Kidney capillary endothelial cell (primary cell): ENCODE measurements at places on chromosomes 5 and 9.
A peak's percentile ranks its signal among the peaks of the same experiment; 100 is the strongest.

GRCh38 chr9:69421908-69422801 is 97.1 kb downstream of the ENTREP1 start:
- DNase-seq = peak; percentile 68

GRCh38 chr9:115400796-115401195 is 282.8 kb upstream of the TNC start:
- no peak for DNase-seq

GRCh38 chr9:92654481-92655301 is 15.2 kb downstream of the IPPK start:
- DNase-seq = no peak

DNA sequence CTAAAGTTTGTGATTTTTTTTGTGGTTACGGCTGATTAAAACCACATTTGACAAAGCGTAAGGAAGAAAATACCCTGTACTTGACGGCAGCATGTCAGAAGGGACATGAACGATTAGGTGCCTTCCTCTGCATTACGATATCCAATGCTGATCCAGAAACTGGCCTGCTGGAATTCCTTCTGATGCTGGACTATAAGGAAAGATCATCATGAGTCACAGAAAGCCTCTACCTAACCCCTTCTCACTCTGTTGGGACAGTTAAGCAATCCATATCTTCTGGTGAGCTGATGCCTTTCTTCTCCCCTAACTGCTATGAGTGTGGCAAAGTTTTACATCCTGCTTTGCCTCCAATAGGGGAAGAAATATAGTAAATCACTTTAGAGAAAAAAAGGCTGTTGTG is 78.4 kb upstream of the PAPPA start:
- DNase-seq = no peak

- no peak for DNase-seq
Observed at GRCh38 chr5:87524217-87524616, 111.5 kb upstream of the CCNH start.

DNA sequence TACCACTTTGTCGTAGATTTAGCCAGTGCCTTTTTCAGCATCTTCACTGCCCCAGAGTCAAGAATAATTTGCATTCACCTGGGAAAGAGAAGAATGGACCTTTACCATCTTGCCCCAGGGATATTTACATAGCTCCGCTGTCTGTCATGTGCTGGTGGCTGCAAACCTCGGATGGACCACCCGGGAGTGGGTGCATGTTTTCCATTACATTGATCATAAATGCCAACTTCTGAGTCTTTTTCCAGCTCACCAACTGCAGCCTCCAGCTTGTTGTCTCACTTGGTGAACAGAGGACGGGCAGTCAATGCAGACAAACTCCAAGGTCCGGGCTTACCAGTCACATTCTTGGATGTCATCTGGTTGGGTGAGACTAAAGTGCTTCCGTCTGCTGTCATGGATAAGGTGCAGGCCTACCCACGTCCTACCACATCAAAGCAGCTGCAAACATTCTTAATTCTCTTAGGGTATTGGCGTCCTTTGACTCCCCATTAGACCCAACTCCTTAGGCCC is 155.8 kb upstream of the APC start:
- DNase-seq = no peak

DNA sequence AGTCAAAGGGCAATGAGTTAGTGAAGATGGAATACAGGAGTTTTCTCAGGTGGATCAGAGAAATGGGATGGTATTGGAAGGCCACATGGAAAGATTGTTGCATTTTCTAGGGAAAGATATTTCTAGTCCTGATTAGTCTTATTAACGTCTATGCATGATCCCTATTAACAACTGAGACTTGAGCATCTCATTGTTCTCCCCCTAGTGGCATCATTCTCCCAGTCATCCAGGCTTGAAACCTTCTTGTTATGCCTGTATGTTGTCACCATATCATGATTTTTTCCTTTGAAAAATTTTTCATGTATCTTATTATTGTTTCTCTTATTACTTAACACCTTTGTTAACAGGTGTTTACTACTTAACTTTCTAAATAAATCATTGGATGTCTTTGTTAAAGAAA is 34.4 kb downstream of the KIF2A start:
- peak; percentile 29 for DNase-seq

GRCh38 chr5:54442271-54442670 is 13.2 kb upstream of the HSPB3 start:
- no peak for DNase-seq

DNA sequence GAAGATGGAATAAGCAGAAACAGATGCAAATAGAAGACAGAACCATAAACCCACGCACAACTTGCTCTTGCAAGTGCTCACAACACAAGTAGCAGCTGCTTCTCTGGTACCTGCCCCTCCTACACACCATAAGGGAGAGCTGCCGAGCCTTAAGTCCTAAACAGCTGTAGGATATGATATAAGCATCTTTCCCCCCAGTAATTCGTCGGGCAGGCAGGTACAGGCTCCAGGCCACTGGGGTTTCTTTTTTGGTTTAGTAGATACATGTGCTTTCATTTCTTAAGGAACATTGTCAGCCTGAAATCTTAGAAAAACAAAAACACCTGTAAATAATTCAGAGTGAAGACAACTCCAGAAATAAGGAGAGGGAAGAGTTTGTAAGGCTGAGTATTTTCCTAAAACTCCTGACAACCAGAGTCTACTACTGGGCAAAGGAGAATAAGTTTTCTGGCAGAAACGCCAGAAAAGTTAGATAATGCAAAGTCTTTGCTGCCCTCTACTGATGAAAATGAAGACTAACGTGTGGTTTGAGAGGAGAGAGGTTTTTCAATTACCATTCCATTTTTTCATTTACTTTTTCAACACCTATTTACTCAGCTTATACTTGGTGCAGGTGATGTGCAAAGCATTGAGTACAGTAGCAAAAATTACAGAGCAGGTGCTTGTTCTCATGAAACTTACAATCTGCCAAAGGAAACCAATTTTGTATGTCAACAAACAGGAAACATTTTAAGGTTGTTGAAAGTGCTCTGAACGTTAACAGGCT is 20.1 kb upstream of the TCERG1 start:
- peak; percentile 62 for DNase-seq

DNA sequence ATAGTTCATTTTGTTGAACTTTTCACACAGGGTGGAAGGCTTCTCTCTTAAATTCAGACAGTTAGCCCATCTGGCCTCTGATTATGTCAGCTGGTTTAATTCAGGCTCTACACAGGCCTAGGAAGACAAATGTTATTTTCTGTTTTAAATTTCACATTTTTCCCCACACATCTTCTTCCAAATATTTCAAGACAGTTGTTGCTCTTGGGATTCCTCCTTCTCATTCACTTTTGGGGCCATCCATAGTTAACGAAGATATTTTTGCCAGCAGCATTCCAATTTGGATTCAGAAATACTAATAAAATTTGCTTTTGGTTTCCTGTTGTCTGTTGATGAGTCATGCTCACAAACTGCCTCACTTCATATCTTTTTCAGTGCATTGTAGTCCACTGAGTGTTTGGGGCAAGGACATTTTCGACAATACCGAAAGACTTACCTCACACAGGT is 475.4 kb downstream of the DMAC1 start:
- DNase-seq = no peak

DNA sequence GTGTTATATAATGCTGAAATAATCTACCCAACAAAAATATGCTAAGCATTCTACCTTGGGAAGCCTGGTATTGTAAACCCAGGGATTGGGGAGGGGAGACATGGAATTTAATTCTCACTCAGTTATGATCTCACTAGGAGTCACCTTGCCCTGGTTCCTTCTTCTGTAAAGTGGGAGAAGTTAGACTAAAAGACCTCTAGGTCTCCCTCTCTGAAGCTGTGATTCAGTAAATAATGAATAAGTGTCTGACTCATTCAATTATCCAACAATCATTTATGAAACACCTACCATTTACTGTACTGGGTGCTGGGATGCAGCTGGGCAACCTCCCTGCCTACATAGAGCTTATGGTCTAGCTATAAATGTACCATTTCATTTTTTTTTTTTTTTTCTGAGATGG is 20.2 kb upstream of the SPARC start:
- no peak for DNase-seq

GRCh38 chr5:5404381-5404780 is 18.1 kb upstream of the ICE1 start:
- DNase-seq = no peak

GRCh38 chr9:79080536-79080935 is 491.2 kb upstream of the TLE4 start:
- no peak for DNase-seq

DNA sequence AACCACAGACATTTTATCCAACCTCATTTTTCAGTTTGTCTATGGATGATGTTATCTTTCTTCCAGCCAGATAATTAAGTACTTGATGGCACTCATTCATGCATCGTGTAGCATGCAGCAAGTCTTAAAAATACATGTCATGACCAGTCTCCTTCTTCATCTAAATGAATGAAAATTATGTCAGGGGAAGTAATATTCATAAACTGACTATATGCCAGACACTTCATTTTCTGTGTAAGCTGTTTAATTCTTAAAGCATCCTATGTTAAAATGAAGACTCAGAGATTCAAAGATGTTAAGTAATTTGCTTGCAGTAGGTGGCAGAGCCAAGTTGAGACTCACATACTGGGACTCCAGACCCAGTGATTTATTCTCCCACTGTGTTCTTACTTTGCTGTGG is 181.7 kb upstream of the CD180 start:
- DNase-seq = no peak

DNA sequence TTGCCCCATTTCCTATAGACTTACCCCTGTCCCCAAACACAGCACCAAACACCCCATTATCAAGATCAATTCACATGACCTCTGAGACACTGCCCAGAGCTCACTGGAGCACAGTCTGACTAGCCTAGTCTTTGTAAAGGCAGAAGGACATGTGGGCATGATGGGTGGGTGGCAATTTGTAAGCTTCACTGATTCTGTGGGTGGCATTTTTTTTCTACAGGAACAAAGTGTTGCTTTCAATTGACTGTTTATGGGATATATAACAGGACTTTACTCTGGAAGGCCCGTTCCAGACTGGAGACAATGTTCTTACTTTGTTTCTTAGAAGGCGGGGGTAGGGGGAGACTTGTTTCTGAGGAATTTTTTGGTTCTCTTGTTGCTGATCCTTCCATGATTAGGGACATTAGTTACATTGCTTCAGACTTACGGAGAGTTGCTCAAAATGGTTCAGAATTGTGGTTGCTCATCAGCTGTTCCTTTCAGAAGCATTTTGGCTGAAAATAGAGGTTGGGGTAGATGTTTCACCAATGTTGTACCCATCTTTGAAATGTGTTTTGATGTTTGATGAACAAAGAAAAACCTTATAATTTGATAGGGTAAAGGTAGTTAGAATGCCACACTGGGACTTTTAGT is 20.2 kb downstream of the NNT start:
- DNase-seq = no peak

- no peak for DNase-seq
Observed at GRCh38 chr9:130781569-130781968, 53.5 kb upstream of the ABL1 start.

- DNase-seq = no peak
Observed at GRCh38 chr5:36593867-36594266, 12.5 kb upstream of the SLC1A3 start.

DNA sequence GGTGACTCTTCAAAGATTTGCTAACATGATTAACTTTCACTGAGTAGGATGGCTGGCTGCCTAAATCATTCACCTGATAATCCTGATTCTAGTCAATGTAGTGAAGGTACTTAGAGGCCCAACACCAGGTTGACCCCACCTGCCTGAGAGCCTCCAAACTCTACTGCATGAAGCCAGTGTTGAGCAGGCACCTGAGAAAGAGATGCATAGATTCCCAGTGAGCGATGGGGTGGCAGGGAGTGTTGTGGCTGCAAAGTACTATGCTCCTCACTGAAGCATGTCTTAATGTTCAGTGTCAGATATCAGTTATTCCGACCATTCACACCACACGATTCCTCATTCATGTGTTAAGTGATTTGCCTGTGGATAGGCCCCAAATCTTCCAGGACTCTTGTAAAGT is 804.4 kb downstream of the TLE4 start:
- no peak for DNase-seq

- no peak for DNase-seq
Observed at GRCh38 chr9:88342246-88342645, 46.0 kb upstream of the SPIN1 start.

GRCh38 chr9:99432075-99432474 is 210.0 kb downstream of the SEC61B start:
- no peak for DNase-seq

- no peak for DNase-seq
Observed at GRCh38 chr5:153926201-153926600, 112.5 kb downstream of the FAM114A2 start.

- no peak for DNase-seq
Observed at GRCh38 chr9:77375956-77376532, 198.7 kb downstream of the VPS13A start.

DNA sequence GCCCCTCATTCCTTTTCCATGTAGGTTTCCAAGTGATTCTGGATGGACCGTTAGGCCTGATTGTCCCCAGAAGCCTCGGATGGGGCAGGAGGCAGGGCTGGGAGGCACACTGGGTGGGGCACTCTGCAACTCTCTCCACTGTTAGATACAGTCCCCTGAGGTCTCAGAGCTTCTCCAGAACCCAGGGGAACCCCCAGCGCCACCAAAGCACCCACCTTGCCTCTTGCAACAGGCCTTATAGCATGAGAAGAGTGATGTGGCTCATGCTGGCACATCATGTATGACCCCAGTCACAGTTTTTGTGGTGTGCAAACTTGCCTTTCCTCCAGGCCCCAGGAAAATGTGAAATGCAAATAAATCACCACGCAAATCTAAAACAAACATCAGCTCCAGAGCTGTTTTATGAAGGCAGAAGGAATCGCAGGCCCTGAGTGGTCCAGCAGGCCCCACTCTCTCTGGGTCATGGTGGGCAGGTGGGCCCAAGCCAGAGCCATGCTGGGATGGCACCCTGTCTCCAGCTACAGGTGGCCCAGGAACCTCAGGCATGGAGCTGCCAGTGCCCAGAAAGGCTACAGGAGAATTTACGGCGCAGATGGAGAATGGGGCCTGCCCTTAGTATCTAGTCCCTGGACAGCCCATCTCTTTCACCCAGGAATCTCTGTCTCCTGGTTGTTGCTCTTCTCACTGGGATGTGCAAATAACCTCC is 36.3 kb upstream of the CDKN2AIPNL start:
- no peak for DNase-seq

DNA sequence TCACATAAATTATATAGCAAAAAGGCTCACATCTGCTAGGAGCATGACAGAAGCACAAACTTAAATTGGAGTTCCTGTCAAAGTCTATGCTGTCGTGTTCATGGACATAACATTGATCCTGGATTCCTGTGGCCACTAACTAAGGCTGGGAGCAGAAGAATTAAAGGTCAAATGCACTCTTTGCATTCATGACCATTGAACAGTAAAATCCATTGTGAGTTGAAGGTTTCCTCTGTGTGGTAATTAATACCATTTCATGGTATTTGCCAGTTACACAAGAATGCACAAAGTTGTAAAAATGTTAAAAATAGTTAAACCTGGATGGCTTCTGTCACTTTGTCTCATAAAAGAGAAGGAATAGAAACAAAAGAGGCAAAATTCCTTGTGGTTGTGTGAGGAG is 242.6 kb downstream of the NPR3 start:
- DNase-seq = no peak

- no peak for DNase-seq
Observed at GRCh38 chr9:28379082-28379481, 805.8 kb upstream of the C9orf72 start.
